Bone marrow (tissue), 2 donors: ENCODE measurements at places on chromosomes 12 and 14.

- DNase-seq: no peak
Observed at GRCh38 chr14:32469388-32470160, 140.5 kb downstream of the AKAP6 start.

- DNase-seq: no peak
Observed at GRCh38 chr12:5746036-5746908, 198.8 kb downstream of the ANO2 start.

- no peak for DNase-seq
Observed at GRCh38 chr12:105587237-105587636, 256.7 kb downstream of the C12orf75 start.

DNA sequence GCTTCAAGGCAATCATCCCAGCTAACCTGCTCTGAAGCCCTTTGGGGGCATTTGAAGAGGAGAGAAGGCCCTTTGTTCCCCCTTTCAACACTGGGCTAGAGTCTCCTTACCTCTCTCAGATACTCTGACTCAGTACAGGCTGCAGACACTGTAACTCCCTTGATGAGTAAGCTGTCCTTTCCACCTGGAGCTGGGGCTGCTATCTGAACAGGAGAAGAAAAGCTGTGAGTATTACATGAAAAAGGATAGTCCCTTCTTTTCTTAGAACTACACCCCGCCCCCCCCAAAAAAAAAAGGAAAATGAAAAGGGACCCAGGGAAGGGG lies 186.6 kb upstream of the PLEKHG7 start:
- no peak for DNase-seq

- DNase-seq: no peak
Observed at GRCh38 chr14:82432301-82433105, 898.9 kb upstream of the SEL1L start.

DNA sequence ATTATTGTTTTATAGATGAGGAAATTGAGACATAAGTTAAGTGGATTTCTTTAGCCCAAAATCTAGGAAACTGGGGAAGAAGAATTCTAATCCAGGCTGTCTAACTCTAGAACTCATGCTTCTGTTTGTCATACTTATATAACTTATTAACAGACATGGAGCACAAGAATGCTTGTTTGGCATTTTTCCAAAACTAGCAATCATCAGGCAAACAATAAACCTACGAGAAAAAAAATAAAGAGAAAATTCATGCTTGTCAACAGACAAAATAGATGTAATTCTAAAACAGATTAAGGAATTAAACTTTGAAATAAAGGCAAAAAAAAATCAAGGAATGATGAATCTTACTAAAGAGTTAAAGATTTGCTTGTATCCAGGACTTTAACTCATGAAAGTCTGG lies 103.1 kb downstream of the METTL25 start:
- DNase-seq: no peak

DNA sequence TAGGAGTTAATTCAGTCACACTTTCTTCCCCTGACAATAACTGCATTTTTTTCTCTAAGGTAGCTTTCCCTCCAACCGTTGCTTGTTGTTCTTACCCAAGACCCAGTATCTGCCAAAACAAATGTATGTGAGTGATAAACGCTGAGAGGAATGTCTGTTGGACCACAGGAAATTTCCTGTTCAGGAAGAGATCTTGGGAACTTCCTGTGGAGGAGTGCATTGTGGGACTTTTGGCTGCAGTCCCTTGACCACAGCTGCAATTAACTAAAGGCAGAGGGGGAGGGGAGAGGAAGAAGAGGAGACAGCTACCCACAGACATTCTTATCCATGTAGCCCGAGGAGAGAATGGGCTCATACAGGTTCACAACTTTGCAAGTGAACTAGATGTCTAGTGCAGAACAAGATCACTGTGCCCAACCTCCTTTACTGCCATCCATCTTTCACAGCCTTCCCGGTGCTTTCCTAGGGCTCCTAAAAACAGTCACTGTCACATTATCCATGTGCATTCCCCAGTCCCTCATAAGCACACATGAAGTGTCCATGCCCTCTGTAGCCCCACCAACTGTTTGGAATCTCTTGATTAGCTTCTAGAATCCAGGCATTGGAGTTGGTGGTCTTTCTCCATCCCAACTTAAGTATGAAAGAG lies 149.5 kb downstream of the ETV6 start:
- DNase-seq: peak; percentile 94

DNA sequence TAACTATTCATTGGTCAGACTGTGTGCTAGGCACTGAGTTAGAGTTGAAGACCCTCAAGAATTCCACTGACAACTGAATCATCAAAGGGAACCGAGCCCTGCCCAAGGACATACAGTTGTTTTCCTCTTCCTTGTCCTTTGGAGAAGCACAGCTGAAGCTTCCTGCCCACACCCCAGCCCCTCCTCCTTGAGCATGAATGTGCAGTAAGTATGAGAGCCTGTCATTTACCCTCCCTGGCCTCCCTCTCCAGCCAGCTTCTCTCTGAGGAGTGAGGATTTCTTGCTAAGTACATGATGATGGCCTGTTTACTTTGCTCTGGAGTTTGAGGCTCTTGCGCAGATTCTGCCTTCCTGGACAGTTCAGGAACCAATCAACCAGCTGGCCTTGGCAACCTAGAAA lies 235.2 kb downstream of the CACNA1C start:
- DNase-seq: no peak

- DNase-seq: peak; percentile 54
Observed at GRCh38 chr12:54701940-54702592, 53.9 kb upstream of the DCD start.

DNA sequence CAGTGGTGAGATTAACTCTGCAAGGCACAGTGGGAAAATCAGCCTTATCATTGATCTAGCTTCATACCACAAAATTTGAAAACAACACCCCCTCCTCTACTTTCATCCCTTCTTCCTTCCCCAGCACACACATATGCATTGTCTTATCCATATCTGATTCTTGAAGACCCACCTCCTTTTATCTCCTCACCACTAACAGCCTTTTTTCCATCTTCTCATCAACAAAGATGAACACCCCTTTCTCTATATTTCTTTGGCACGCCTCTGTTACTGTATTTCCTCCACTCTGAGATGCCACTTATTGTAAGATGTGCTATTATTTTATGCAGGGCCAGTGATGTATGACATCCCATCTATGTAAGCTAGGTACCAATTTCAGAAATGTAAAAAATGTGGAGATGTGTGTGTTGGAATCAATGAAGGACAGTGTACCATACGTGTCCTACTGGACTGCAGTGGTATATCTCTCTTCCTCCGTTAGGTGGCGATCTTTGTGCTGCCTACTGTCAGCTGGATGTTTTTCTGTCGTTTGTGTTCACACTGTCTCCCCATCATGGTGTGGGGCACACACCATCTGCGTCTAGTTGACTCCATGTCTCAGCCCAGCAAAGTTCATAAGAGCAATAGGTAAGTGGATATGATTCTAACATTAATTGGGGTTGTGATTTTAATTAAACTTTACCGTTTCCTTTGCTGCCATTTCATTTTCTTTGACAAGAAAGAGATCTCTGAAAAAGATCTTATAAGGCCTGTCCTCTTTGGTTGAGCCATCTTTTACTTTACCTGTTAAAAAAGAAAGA lies 24.0 kb downstream of the CCDC38 start:
- DNase-seq: peak; percentile 1

GRCh38 chr12:127503246-127503645 lies 763.7 kb upstream of the TMEM132C start:
- no peak for DNase-seq

DNA sequence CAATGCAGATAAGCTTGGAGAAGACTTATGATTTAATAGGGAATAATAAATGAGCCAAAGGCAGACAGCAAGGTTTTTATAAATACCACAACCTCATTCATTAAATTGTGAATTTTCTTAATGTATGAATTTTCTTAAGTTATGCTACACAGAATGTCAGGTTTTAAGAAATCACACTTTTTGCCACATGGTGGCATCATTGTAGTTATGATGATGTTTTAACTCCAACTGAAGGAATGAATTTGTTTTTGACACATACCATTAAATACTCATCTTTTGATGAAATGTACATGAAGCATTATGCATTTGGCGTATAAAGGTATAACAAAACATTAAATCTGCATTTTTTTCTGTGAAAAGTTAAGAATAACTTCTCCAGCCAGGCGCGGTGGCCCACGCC lies 524.1 kb upstream of the FBXO33 start:
- no peak for DNase-seq

- DNase-seq: no peak
Observed at GRCh38 chr12:13176256-13176655, 20.3 kb upstream of the EMP1 start.

DNA sequence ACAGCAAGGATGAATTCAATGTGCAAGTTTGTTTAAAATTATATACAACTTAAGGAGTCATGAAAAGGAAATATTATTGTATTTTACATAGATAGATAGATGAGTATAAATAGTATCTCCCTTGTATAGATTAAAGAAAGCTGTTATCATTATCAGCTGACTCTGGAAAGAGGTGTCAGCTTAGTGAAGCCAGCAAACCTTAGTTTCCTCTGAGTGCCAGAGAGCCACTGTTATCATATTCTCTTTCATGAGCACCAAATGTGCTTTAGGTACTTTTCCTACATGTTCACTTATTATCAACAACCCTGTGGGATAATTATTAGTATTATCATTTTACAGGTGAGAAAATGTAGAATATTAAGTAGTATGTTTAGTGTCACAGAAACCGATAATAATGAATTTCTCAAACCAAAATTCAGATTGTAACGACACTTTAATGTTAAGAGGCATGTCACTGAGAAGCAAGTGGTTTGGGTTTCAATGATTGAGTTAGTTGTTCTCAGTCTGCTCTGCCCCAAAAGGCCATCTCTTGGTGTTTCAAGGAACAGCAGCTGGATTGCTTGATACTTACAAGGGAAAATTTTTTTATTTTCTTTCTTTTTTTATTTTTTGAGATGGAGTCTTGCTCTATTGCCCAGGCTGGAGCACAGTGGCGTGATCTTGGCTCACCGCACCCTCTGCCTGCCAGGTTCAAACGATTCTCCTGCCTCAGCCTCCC lies 53.7 kb downstream of the PLEKHA5 start:
- no peak for DNase-seq

DNA sequence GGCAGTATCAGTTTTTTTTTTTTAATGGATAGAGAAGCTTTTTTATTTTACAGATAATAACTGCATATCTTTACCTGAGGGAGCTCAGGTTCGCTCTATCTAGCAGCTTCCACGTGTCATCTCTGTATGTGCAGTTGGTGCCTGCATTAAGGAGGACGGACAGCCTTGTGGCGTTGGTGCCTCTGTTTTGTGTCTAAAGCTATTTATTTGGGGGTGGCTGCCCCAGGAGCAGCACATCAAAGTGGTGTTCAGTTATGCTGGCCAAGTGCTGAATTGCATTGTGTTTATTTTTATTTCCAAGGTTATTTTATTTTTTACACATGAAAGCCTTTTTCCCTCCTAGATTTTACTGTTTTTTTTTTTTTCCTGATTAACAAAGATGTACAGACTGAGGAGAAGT lies 59.7 kb downstream of the RASSF3 start:
- no peak for DNase-seq

DNA sequence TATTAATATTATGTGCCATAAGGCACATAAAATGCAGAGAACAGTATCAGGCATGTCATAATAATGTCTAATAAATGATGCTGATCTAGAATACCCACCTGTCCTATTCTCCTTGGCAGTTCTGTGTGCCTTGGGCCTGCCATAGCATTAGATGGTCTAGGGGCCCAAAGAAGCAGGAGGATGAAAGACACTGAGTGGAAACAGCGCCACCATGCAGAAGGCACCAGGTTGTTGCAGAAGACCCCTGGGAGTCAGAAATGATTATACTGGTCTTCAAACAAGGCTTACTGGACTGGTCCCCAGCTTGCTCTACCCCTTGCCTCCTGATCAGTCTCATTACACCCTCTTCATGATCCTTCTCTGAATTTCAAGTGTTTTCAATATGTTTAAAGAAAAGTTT lies 353.3 kb downstream of the GRIN2B start:
- DNase-seq: no peak

DNA sequence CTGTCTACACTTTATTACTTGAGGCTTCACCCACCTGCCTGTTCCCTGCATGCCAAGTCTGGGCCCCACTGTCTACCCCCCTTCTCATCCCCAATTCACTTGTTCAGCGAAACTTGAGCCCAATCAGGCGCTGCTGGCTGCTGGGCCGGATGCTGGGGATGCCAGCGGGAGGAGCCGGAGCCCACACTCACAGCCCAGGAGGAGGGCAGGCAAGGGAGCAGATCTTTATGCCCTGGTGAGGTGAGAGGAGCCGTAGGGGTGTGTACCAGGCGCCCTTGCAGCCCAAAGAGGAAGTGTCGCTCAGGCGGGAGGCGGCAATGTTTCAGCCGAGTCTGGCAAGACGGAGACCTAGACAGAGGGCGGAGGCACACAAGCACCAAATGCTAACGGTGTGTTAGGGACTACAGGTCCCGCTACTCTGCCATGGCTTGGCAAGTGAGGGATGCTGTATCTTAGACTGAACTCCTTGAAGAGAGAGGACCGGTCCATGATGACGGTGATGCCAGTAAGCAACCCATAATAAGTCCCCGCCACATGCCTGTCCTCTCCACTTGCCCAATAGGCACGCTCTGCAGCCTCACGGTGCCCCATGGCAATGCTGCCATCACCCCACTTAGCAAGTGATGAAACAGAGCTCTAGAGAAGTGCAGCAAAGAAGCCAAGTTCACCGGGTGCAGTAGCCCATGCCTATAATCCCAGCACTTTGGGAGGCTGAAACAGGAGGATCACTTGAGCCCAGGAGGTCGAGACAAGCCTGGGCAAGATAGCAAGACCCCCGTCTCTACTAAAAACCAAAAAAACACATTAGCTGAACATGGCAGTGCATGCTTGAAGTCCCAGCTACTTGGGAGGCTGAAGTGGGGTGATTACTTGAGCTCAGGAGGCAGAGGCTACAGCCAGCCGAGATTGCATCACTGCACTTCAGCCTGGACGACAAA lies 41.6 kb downstream of the LRRC74A start:
- peak; percentile 67 for DNase-seq

DNA sequence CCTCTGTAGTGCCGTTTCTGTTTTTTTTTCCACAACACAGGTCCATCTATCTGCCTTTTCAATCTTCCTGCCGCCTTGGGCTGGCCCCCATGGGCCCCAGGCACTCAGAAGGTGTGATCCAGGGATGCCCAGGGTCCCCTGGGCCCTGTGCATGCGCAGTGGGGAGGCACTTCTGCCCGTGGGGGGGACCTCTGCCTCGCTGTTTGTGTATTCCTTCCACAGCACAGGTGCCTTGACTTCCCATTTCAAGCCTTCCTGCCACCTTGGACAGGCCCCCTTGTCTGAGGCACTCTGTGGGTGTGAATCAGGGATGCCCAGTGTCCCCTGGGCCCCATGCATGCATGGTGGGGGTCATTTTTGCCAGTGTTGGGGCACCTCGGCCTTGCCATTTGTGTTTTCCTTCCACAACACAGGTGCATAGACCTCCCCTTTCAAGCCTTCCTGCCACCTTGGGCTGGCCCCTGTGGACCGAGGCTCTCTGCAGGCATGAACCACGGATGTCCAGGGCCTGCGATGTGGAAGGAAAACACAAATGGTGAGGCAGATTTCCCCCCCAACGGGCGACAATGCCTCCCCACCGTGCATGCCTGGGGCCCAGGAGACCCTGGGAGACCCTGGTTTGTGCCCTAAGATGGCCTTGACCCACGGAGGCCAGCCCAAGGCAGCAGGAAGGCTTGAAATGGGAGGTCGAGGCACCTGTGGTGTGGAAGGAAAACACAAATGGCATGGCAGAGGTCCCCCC lies 366.5 kb downstream of the ALG10 start:
- no peak for DNase-seq
